IMR-90 (cell line): ENCODE measurements at places on chromosomes 12 and 14. TPM values are rescaled to one million over a fixed set of nuclear protein-coding genes. Genes with fewer than 3 reads are reported as not detected.

GRCh38 chr12:130300737-130301535, 36.8 kb upstream of the PIWIL1 start:
- no peaks in the 10 kb centered on the region for H3K27me3 ChIP-seq
- H3K4me3 ChIP-seq: no peak overlapping the region
- no peaks in the 10 kb centered on the region for H3K36me3 ChIP-seq
- DNase-seq: no peak
- H3K4me1 ChIP-seq: no peaks in the 10 kb centered on the region
- no peak overlapping the region for H3K27ac ChIP-seq

- H3K27me3 ChIP-seq: no peaks in the 10 kb centered on the region
- H3K36me3 ChIP-seq: no peaks in the 10 kb centered on the region
- peak; percentile 97 for DNase-seq
Measured at GRCh38 chr14:31090883-31091764, 64.9 kb upstream of the STRN3 start.

GRCh38 chr14:91332986-91333649, 84.5 kb downstream of the CCDC88C start:
- no peaks in the 10 kb centered on the region for H3K36me3 ChIP-seq
- H3K27ac ChIP-seq: no peak overlapping the region
- H3K4me1 ChIP-seq: no peaks in the 10 kb centered on the region
- H3K27me3 ChIP-seq: peaks cover 18% of the 10 kb centered on the region
- no peak for DNase-seq
- H3K4me3 ChIP-seq: no peak overlapping the region

GRCh38 chr14:32980902-32981501, 42.3 kb downstream of the NPAS3 start:
- H3K4me1 ChIP-seq: no peaks in the 10 kb centered on the region
- no peaks in the 10 kb centered on the region for H3K36me3 ChIP-seq
- DNase-seq: no peak
- H3K27me3 ChIP-seq: no peaks in the 10 kb centered on the region
- H3K27ac ChIP-seq: no peak overlapping the region
- no peak overlapping the region for H3K4me3 ChIP-seq

GRCh38 chr12:49233842-49234526, 30.9 kb upstream of the TUBA1C start:
- H3K4me3 ChIP-seq: no peak overlapping the region; the same call in 1 of the 2 replicates
- no peaks in the 10 kb centered on the region for H3K27me3 ChIP-seq
- no peak for DNase-seq
- peaks cover 16% of the 10 kb centered on the region for H3K4me1 ChIP-seq
- peak overlapping the region; percentile 94 for H3K27ac ChIP-seq

DNA sequence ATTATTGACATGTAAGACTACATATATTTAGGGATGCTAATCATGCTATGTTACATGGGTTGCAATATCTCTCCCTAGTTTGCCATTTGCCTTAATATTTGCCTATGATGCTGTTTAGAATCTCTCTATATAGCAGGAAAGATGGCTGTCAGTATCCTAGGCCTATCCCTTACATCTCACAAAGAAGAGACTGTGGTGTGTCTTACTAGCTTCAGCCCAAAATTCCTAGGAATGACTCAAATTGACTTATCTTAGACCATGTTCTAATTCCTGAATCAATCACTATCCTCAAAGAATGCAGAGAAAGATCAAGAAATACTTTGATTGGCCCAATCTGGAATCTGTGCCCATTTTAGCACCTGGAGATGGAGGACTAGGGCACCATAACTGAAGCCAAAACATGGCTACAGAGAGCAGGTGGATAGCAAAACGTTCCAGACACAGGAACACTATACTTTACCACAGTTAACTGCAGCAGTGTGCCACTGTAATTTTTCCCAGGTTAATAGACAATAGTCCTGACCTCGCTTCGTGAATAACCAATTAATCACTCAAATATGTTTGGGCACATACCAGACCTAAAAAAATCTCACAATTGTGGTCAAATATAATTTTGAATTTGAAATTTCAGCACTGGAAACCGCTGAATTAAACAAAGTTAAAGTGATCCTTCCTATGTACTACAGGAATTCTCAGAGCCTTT, 32.7 kb upstream of the GLIPR1 start:
- no peak overlapping the region for H3K27ac ChIP-seq
- no peak overlapping the region for H3K4me3 ChIP-seq
- no peaks in the 10 kb centered on the region for H3K27me3 ChIP-seq

GRCh38 chr12:64752833-64753238, 6.4 kb downstream of the GNS start:
- no peak overlapping the region for H3K27ac ChIP-seq
- no peaks in the 10 kb centered on the region for H3K4me1 ChIP-seq
- H3K36me3 ChIP-seq: peaks cover 12% of the 10 kb centered on the region
- no peaks in the 10 kb centered on the region for H3K27me3 ChIP-seq
- no peak overlapping the region for H3K4me3 ChIP-seq
- DNase-seq: no peak

DNA sequence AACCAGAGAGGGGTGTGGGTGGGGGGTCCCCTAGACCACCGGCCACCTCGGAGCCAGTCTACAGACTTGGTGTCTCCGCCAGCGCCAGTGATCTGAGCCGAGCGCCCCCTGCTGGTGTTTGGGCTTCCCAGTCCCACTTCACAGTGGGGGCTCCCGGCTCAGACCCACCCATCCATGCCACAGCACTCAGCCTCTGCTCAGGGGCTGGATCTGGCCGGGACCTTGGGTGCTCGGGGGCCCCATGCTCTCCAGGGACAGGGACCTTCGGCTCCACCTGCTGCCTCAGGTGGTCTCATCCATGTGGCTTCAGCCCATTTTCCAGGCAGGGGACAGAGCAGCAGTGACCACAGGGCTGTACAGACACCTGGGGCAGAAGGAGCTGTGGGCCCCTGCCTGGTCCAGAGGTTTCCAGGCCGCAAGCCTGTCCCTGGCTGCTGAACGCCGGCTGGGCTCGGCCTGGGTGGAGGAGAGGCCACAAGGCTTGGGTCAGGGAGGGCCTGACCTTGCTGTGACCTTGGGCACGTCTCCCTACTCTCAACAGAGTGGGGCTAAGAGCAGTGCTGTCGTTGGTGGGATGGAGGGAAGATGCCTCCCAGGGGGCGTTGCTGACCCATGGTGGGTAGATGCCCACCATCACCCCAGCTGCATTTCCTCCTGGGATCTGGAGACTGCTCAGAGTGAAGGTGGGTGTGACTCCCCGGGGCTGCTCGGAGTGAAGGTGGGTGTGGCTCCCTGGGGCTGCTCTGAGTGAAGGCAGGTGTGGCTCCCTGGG, 86.3 kb downstream of the KIF26A start:
- no peaks in the 10 kb centered on the region for H3K36me3 ChIP-seq
- no peaks in the 10 kb centered on the region for H3K27me3 ChIP-seq
- DNase-seq: no peak
- H3K4me1 ChIP-seq: no peaks in the 10 kb centered on the region
- H3K4me3 ChIP-seq: no peak overlapping the region

- no peak overlapping the region for H3K27ac ChIP-seq
- no peak overlapping the region for H3K4me3 ChIP-seq
- H3K4me1 ChIP-seq: no peaks in the 10 kb centered on the region
- peaks cover 30% of the 10 kb centered on the region for H3K27me3 ChIP-seq
Measured at GRCh38 chr12:109706398-109706746, 7.3 kb upstream of the FAM222A start.

DNA sequence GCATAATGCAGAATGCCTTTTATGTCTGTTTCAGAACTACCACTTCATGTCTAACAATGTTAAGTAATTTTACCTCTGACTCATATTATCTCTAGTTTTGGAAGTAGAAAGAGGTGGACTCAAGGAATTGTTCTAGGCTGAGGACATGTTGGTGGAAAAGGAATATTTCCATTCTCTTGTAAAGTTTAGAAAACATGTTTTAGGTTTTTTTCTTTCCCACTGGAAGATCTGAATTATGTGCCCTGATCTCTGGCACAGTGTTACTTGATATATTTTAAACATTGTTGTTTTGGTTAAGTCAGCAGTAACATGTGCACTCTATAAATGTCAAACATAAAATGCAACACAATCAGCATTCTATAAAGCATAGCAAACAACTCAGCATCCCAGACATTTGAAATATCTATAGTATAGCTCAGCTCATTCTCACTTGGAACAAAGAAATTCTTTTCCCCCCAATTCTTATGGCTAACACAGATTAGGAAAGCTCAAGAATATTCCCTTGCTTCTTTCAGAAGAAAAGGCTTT, 202.3 kb downstream of the STXBP6 start:
- no peak overlapping the region for H3K4me3 ChIP-seq
- H3K27me3 ChIP-seq: no peaks in the 10 kb centered on the region

- H3K4me1 ChIP-seq: peaks cover 5% of the 10 kb centered on the region; the same call in 1 of the 2 replicates
- no peaks in the 10 kb centered on the region; the same call in 1 of the 2 replicates for H3K36me3 ChIP-seq
- DNase-seq: no peak
- H3K27ac ChIP-seq: no peak overlapping the region
- H3K4me3 ChIP-seq: no peak overlapping the region
Measured at GRCh38 chr14:64201921-64202545, 92.1 kb downstream of the ESR2 start.

GRCh38 chr12:57803319-57803893, 15.1 kb downstream of the AVIL start:
- H3K36me3 ChIP-seq: peaks cover 48% of the 10 kb centered on the region
- DNase-seq: peak; percentile 42
- no peaks in the 10 kb centered on the region for H3K27me3 ChIP-seq
- no peaks in the 10 kb centered on the region for H3K4me1 ChIP-seq
- no peak overlapping the region for H3K4me3 ChIP-seq
- H3K27ac ChIP-seq: no peak overlapping the region

- no peaks in the 10 kb centered on the region for H3K4me1 ChIP-seq
- H3K4me3 ChIP-seq: no peak overlapping the region
- no peaks in the 10 kb centered on the region for H3K27me3 ChIP-seq
- no peak for DNase-seq
- no peak overlapping the region for H3K27ac ChIP-seq
Measured at GRCh38 chr12:40515041-40515816, 177.0 kb upstream of the CNTN1 start.

DNA sequence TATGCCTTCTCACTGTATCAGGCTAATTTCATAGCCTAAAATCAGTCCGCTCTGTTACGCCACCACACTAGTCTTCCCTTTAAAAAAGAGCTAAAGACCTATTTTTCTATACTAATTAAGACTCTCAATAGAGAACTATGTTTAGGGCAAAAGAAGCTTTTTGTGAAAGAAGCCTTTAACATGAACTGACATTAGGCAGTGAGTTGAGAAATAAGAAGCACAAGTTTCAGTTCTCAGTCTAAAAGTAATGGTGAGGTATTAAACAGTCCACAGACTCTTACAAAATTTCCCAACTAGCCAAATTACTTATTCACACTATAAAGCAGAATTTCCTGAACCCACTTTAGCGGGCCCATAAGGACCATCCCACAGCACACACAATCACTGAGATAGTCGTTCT, 93.7 kb downstream of the SOX5 start:
- no peaks in the 10 kb centered on the region for H3K27me3 ChIP-seq
- no peak overlapping the region for H3K27ac ChIP-seq
- no peak for DNase-seq
- no peak overlapping the region for H3K4me3 ChIP-seq
- H3K36me3 ChIP-seq: no peaks in the 10 kb centered on the region

DNA sequence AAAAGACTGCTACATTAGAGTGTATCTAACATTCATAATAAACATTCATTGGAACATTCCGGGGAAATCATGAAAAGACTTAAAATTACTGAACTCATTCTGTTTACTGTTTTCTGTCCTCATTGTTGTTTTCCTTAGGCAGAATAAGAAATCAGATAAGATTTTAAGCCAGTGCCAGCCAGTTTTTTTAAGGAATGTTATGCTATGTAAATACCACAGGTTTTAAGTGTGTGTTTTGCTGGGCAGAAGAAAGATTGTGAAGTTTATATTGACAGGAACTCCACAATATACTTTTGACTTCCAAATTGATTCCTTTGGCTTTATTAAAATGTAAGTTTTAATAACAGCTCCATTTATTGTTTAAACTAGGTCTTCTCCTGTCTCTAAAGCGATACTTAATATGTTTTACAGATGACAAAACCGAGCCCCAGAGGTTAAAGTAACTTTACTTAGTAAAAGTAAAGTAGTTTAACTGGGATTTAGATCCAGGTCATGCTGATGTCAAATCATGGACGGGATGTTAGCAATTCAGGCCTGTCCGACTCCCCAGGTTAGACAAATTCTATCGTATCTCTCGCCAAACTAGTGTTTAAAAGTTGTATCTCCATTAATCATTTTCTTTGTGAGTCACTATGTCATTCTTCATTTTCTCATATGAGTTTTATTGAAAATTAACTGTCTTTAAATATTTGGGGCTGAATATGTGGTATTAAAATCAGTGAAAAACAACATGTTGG, 1.7 kb downstream of the LARP4 start:
- no peaks in the 10 kb centered on the region for H3K36me3 ChIP-seq
- peak overlapping the region; percentile 41; the same call in 1 of the 2 replicates for H3K27ac ChIP-seq
- peaks cover 3% of the 10 kb centered on the region; the same call in 1 of the 2 replicates for H3K4me1 ChIP-seq
- no peak for DNase-seq
- H3K27me3 ChIP-seq: no peaks in the 10 kb centered on the region

Gene ABCC9
- 5.6 and 6.6 TPM in 2 replicates for total RNA-seq

Gene GAPDH
- total RNA-seq: 11,536 and 12,939 TPM in 2 replicates

Gene ADCY6
- 18.1 and 18.5 TPM in 2 replicates for total RNA-seq

Gene L2HGDH
- total RNA-seq: 3.8 and 5.0 TPM in 2 replicates

Gene ST8SIA1
- 0.28 TPM in 1 of 2 replicates, not detected in the other for total RNA-seq

Gene EIF5
- total RNA-seq: 163 and 241 TPM in 2 replicates

Gene PRKAB1
- total RNA-seq: 6.9 and 9.7 TPM in 2 replicates

Gene PABPN1
- 74.4 and 104 TPM in 2 replicates for total RNA-seq

Gene KRT2
- not detected in 2 replicates for total RNA-seq
